Umbilical cord (tissue), 2 donors: ENCODE measurements at places on chromosomes 3 and 15. TPM values are rescaled to one million over a fixed set of nuclear protein-coding genes. Genes with fewer than 3 reads are reported as not detected.

Gene AKAP13
- 196 TPM for total RNA-seq

Gene RETNLB
- not detected for total RNA-seq

Gene CGNL1
- total RNA-seq = 22.4 TPM

Gene SCAANT1
- total RNA-seq = not detected

Gene AGTR1
- 22.1 TPM for total RNA-seq

Gene ZNF80
- total RNA-seq = 2.4 TPM

Gene EEFSEC
- total RNA-seq = 9.6 TPM

Gene INKA1
- total RNA-seq = 7.7 TPM

Gene SERP1
- total RNA-seq = 190 TPM

Gene TMEM266
- 1.4 TPM for total RNA-seq

Gene CPLX3
- total RNA-seq = 0.72 TPM

Gene CILP
- total RNA-seq = 70.3 TPM
